ENCODE measurements at places on chromosomes 3 and 15. TPM values are rescaled to one million over a fixed set of nuclear protein-coding genes. Genes with fewer than 3 reads are reported as not detected.

FGF7 gene
- 0.14 TPM for total RNA-seq

PTPRG gene
- 14.4 TPM for total RNA-seq

MFN1 gene
- 30.9 TPM for total RNA-seq

SCN11A gene
- total RNA-seq, result not detected

MYO5C gene
- total RNA-seq, result 21.0 TPM

CPLX3 gene
- total RNA-seq, result not detected

SV2B gene
- not detected for total RNA-seq

GPR62 gene
- total RNA-seq, result not detected

CALML4 gene
- total RNA-seq, result 0.85 TPM

WDR72 gene
- total RNA-seq, result not detected

PLSCR2 gene
- not detected for total RNA-seq

TF gene
- 0.28 TPM for total RNA-seq

H1-8 gene
- not detected for total RNA-seq

APPL1 gene
- 27.2 TPM for total RNA-seq

SNX33 gene
- total RNA-seq, result 17.5 TPM

KCTD6 gene
- total RNA-seq, result 6.2 TPM

HDAC11 gene
- total RNA-seq, result 15.1 TPM

C3orf62 gene
- 2.7 TPM for total RNA-seq

MFAP1 gene
- total RNA-seq, result 18.4 TPM

SERF2 gene
- total RNA-seq, result 907 TPM

IGSF10 gene
- total RNA-seq, result 0.07 TPM

AADACL2 gene
- total RNA-seq, result not detected

TMEM44 gene
- total RNA-seq, result 9.5 TPM

CELSR3 gene
- 0.60 TPM for total RNA-seq

CYP11A1 gene
- total RNA-seq, result not detected

MRPL3 gene
- 165 TPM for total RNA-seq

COL6A6 gene
- total RNA-seq, result not detected

SLC12A1 gene
- not detected for total RNA-seq

GOLGA8T gene
- total RNA-seq, result not detected

NR1D2 gene
- 6.3 TPM for total RNA-seq

Measured in airway epithelial cell (primary cell).